ENCODE measurements at places on chromosomes 5 and 9. TPM values are rescaled to one million over a fixed set of nuclear protein-coding genes. Genes with fewer than 3 reads are reported as not detected.
A peak's percentile ranks its signal among the peaks of the same experiment; 100 is the strongest.

GRCh38 chr9:98413084-98413483 is 157.6 kb upstream of the TBC1D2 start:
- no peak for DNase-seq

Gene NIPAL4
- 0.60 TPM for total RNA-seq

Gene BRD3
- 32.3 TPM for total RNA-seq

DNA sequence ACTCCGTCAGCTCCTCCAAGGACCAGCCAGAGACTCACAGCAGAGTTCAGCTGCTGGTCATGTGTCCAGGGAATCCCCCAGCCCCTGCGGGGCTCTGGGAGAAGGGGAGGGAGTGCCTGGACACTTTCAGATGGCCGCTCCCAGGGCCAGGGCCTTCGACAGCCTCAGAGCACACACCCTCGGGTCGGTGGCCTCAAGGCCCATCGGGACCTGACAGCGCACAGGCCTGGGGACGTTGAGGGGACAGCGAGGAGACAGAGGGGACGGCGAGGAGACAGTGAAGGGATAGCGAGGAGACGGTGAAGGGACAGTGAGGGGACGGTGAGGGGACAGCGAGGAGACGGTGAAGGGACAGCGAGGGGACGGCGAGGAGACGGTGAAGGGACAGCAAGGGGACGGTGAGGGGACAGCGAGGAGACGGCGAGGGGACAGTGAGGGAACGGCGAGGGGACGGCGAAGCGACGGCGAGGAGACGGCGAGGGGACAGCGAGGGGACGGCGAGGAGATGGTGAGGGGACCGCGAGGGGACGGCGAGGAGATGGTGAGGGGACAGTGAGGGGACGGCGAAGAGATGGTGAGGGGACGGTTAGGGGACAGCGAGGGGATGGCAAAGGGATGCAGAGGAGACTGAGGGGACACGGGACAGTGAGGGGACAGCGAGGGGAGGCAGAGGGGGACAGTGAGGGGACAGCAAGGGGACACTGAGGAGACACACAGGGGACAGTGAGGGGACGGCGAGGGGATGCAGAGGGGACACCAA is 47.3 kb downstream of the SLC12A7 start:
- DNase-seq, result no peak

Gene IFNE
- total RNA-seq, result not detected

- no peak for DNase-seq
Measured at GRCh38 chr5:457195-457961, 14.4 kb downstream of the EXOC3 start.

Gene HK3
- total RNA-seq, result not detected

GRCh38 chr5:44875661-44876605 is 67.2 kb downstream of the MRPS30 start:
- DNase-seq, result peak; percentile 29
